Left cardiac atrium (tissue), 4 donors: ENCODE measurements at places on chromosomes 12 and 14.
A peak's percentile ranks its signal among the peaks of the same experiment; 100 is the strongest.

DNA sequence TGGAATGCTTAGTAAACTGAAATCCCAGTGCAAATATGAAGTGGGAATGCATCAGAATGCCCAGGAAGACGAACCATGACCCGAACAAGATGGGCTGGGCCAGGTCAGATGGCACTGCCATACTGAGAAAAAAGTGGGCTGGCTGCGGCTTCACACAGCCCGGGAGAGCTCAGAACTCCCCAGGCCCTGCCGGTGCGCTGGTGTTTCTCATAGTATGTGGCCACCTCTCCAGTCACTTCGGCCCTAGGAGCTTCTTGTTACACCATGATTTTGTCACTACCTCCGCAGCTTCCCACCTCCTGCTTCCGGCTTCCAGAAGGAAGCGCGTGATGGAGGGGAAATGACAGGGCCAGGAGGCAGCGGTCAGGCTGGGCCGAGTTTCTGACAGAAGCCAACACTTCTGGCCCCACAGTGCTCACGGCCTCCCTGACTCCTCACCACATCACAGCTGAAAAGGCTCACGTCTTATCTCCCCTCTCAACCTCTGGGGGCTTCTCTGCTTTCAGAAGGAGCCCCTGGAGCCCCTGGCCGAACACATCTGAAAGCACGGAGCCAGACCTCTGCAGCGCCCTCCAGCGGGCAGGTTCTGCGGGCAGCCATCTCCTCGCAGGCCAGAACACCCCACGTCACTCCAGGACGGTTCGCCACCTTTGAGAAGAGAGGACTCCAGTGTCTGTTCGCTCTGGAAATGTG is 30.7 kb downstream of the DAD1 start:
- DNase-seq, result no peak

DNA sequence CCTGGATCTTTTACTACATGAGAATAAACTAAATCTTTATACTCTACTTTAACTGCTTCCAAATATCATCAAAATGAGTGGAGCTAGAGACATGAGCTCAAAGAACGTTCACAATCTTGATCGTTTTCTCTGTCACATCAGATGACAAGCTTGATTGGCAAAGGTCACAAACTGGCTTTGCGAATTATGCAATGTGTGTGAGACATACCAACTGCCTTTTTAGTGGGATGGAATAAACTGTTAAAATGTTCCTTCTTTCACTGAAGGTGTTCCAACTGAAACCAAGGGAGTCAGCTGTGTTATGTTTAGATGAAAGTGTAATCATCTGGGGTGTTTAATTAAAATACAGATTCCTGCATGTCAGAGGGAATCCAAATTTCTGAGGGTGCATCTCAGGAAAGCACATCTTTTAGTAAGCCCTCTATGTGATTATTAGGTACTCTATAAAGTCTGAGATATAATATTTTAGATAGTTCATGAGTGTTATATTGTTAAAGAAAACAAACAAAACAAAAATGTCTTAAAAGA is 21.9 kb downstream of the KITLG start:
- no peak for DNase-seq

DNA sequence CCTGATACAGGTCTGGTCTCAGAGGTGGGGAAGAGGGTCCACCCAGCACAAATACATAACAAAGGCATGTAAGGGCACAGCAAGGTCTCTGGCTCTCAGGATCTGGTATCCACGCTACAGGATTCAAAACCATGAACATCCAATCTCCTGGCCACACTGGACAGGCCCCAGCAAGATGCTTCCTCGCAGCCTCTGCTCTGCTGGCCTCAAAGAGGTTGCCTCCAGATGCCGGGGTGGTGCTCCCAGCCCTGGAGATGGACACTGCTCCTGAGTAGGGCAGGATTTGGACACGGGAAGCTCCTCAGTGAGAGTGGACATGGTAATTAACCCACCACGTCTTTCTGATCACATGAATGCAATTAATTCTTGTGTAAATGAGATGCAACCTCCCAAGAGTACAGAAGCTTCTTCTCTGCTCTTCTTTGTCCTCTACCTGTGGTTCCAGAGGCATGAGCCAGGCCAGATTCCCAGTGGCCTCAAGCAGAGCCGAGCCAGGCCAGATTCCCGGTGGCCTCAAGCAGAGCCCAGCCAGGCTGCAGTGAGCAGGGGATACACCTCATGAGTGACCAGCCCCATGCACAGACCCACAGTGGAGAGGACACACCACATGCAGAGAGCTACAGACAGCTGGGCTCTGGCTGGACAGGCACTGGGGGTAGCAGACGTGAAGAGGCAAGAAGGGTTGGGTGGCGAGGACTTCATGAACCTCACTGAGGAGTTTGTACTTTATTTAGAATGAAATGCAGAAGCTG is 186.4 kb downstream of the PIWIL1 start:
- no peak for DNase-seq

- DNase-seq, result no peak
Observed at GRCh38 chr12:110355073-110355472, 48.4 kb downstream of the ANAPC7 start.

GRCh38 chr14:57879516-57879915 is 13.6 kb upstream of the SLC35F4 start:
- DNase-seq, result no peak

GRCh38 chr12:12714276-12715021 is 2.7 kb upstream of the CDKN1B start:
- no peak for DNase-seq

GRCh38 chr14:60723907-60724618 is at the start of gene SIX4:
Gene SIX4, minus strand, starts transcription at chr14:60724351. Its CDS starts 277 bp downstream, at chr14:60724074.
- peak; percentile 68 for DNase-seq
